ENCODE measurements at places on chromosomes 7 and 10.

DNA sequence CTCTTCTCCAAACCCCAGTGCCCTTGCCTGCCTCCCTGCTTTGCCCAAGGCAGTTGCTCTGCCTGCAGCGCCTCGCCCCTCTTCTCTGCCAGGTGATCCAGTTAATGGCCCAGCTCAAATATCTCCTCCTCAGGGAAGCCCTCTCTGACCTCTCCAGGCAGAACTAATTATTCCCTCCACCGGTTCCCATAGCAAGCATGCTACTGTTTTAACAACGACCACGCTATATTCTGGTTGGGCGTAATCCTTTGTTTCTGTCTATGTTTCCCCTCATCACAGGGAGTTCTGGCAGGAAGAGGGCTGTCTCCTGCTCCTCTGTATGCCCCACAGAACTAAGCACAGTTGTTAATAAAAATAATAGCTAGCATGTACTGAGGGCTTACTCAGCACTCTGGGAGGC lies 36.8 kb upstream of the R3HCC1L start:
- DNase-seq, result no peak

GRCh38 chr10:43401627-43402026 lies 7.4 kb downstream of the HNRNPF start:
- DNase-seq, result no peak

GRCh38 chr10:21527598-21528235 lies 2.2 kb upstream of the SKIDA1 start:
- no peak for DNase-seq

GRCh38 chr10:32605787-32606186 lies 159.8 kb downstream of the CCDC7 start:
- no peak for DNase-seq

DNA sequence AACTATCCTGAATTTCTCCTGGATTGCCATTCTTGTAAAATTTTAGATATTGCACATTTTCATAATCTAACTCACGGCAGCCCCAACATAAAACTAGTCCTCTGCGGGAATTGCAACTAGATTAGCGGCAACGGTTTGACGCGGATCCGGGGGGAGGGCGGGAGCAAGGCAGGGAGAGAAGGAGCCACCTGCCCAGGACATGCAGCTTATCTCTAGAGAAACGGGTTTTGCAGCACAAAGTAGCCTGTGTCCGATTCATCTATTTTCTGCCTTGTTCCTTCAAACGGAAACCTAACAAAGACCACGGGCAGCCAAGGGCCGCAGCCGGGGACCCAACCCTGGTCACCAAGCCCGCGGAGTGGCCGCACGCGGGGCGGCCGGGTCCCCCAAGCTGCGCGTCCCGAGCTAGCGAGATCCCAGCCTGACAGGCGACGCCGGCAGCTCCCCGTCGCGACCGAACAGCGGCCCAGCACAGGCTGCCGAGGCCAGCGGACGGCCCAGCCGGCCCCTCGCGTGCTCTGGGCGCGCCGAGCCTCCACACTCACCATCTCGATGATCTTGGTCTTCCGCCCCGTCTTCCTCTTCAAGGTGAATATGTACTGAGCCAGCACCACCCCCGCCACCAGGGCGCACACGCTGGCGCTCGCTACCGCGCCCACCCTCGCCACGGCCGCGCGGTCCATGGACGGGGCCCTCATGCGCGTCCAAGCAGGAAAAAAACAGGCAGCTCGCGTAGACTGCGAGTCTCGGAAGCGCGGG lies at the start of gene NT5C3A:
NT5C3A (minus strand) TSS at position 754 of the 759 bp plus-strand sequence; CDS start at position 683, 71 bp downstream.
- DNase-seq, result peak; percentile 31

DNA sequence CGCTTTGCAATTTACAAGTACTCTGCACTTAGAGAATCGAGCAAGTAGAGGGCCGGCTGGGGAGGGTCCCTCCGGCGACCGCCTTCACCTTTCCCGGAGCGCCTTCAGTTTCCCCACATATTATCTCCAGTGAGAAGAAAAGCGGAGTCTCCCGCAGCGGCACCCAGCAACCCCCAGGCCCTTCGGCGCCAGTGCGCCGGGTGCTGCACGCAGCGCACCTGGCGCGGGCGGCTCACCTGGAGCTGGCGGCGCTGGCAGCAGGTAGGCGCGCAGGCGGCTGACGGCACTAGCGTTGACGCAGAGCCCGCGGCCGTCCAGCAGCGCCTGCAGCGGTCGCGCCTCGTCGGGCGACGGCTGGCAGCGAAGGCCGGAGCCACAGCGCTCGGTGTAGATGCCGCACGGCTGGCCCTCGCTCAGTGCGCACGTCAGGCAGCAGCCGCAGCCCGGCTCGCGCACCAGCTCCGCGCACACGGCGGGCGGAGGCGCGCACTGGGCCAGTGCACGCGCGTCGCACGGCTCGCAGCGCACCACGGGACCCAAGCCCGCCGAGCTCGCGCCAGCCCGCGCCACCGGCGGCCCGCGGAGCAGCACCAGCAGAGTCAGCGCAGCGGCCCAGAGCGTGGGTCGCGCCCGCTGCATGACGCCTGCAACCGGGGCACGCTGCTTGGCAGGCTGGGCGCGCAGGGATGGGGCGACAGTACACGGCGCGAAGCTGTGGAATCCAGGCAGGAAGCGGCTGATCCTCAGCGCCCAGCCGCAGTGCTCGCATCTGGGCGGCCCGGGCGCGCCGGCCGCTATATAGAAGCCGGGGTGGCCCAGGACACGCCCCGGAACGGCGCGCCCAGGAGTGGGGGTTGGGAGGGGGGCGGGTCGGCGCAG lies at the start of gene IGFBP3:
IGFBP3 (minus strand) TSS at position 771 of the 879 bp plus-strand sequence; CDS start at position 639, 132 bp downstream.
- no peak for DNase-seq

DNA sequence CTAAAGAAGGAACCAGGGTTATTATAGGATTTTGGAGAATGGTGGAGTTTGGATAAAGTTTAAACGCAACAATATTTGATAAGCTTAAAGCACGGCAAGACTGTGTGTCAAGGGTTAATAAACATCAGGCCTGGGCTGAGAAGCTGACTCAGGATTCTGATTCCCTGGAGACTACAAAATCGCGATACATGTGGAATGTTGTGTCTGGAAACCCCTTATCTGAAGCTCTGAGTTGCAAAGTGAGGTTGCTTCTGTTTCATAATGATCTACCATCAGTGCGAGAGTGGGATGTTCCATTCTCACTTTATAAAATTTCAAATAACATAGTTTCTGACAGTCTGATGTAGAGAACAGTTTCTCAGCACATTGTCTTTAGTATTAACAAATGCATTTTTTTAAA lies 7.8 kb downstream of the C1GALT1 start:
- no peak for DNase-seq

DNA sequence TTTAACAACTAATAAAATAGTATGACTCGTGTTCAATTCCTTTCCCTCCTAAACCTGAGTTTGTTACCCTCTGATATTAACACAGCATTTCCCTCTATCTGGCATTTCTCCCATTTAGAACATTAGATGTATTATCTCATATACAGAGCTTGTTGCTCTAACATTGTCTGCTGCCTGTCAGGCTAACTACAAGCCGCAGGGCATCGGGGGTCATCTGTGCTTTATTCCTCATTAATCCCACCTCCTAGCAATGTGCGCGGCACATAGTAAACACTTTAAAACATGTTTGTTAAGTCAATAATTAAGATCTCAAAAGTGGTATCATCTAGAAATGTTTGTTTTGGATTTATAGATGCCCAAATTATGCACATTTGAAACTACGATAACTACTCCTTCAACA lies 52.9 kb upstream of the NEBL start:
- no peak for DNase-seq

- no peak for DNase-seq
These were observed 148.8 kb downstream of the CHCHD3 start for GRCh38 chr7:132933072-132933458.

- no peak for DNase-seq
These were observed 123.3 kb downstream of the CELF2 start for GRCh38 chr10:11140963-11141362.

GRCh38 chr10:126876456-126876855 lies 28.8 kb upstream of the DOCK1 start:
- no peak for DNase-seq
